ENCODE measurements at places on chromosomes 2 and 18.

- no peak for DNase-seq
Measured at GRCh38 chr18:24065906-24066305, 51.4 kb downstream of the TTC39C start.

GRCh38 chr2:121974897-121975661, 219.6 kb downstream of the TSN start:
- peak; percentile 80 for DNase-seq

DNA sequence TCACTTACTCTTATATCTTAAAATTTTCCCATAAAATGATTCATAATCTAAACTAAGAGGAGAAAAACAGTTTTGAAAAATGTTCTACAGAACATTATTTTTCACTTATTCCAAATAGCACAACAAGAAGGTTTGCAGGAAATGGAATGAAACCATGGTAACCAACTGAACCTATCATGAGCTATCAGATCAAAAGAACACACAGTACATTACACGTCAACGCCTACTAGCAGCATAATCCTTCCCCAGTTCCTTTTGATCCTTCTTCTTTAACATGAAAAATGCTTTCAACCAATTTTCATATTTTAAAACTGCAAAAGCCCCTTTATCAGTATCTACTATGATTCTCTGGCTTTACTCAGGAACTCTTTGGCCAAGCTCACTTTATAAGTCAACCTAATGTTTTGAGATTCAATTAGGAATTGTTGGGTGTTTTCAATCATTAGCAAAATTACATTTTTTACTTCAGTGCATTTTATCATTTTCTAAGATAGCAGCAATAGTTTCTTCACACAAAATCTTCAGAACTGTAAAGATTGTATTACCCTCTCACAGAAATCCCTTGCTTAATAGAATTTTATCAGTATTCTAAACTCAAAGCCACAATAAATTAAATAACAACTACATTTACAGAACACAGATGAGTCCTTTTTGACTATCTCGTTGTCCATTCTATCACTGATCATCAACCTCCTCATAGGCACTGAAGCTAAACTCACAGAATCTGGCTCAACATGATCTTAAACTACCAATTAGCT, 102.5 kb downstream of the CHN1 start:
- peak; percentile 9 for DNase-seq

DNA sequence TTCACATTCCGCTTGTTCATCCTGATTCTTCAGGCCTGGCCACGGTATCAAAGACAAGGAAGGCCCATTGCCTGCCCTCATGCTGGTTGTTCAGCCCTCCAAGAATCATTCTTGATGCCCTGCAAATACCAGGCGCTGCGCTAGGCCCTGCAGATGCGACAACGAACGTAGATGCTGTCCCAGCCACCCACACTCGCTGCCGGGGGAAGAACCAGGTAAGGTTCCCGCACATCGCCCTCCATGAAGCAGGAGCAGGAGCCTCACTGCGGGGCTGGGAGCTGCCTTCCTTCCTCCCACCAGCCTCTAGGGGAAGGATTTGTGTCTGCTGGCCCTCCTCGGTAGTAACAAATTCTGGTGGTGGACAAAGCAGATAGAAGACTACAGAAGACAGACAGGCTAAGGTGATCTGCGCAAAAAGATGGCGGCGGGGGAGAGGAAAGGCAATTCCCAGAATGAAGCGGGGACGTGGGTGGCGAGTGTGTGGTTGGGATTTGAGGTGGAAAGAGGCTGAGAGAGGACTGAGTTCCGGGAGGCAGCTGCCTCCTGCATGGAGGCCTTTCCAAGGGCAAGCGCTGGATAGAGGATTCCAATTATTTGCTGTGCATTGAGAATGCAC, 19.8 kb upstream of the GPR55 start:
- no peak for DNase-seq

- DNase-seq, result no peak
Measured at GRCh38 chr2:219086196-219086595, 25.5 kb upstream of the IHH start.

DNA sequence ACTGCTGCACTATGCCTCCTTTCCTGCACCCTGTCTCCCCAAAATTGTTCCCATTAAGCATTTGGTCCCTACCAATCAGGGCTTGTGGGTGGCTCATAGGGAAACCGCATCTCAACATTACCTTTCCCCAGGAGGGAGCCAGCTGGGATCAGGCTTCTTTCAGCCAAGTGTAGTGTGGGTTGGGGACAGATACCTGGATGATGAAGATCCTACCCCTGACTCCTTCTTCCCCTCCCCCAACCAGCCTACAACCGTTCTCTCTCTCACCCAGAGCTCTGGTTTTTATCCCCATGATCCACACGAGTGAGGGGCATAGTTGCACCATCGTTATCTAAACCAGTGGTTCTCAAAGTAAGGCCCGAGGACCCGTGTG, 40.0 kb downstream of the ACOXL start:
- DNase-seq, result no peak

DNA sequence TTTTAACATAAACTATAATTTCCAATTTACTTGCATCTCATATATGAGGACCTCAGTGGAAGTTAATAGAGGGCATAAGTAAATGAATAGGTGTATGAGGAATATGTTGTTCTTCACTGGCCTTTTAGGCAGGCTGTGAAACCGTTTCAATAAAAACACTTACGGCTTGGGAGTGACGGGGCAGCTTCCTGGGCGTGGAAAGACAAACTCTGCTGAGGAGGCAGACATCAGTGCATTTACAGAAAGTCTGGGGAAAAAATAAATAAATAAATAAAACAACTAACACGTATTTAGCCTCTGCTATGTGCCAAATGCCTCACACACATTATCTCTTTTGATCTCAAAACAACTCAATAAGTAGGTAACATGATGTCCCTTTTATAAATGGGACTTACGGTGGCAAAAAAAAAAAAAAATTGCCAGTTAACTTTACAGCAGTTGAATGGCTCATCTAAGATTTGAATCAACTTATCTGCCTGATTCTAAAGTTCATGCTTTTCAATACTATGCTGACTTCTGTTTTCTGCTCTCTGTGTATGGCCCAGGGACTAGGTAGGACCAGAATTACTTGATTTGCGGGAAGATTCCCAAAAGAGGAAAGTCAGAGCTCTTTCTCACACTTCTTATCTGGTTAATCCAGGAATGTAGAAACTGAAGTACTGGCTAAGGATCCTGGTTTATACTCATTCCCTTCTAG, 77.5 kb upstream of the LRATD1 start:
- DNase-seq, result no peak

- no peak for DNase-seq
Measured at GRCh38 chr2:10282611-10283105, 20.0 kb upstream of the HPCAL1 start.

DNA sequence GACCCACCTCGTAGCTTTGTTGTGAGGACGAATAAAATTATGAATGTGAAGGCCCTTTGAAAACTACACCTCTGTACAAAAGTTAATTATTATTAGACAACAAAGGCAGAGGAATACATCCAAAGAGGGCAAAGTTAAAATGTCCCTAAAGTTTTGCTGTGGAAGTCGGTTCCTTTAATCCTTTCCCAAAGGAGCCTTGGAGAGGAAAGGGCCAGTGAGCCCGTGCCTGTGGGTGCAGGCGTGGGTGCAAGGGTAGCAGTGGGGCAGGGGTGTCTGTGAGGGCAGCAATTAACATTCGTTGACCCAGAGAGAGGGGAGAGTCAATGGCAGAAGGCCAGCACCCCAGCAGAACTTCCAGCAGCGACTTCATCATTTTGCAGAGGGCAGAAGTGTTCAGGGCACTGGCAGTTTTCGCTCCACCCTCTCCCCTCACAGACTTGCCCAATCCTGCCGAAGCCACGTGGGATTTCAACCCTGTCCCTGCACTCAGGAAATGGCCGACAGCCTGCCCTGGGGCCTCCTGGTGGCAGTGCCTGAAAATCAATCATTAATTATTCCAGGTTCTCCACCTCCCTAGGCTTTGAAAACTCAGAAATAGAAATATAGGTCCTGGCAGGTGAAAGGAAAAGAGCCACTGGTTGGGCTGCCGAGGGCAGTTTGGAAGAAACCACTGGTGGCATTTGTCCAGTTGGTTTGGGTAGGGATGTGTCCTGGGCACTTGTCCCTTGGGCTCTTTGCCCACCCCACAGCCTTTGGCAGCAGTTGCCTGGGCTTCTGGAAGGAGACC, 4.2 kb upstream of the PAX8 start:
- DNase-seq, result no peak

- DNase-seq, result peak; percentile 72
Measured at GRCh38 chr2:67208887-67209500, 188.1 kb upstream of the ETAA1 start.

GRCh38 chr2:206832873-206833272, 67.5 kb downstream of the FASTKD2 start:
- no peak for DNase-seq

- no peak for DNase-seq
Measured at GRCh38 chr2:29747786-29748470, 173.5 kb downstream of the ALK start.

DNA sequence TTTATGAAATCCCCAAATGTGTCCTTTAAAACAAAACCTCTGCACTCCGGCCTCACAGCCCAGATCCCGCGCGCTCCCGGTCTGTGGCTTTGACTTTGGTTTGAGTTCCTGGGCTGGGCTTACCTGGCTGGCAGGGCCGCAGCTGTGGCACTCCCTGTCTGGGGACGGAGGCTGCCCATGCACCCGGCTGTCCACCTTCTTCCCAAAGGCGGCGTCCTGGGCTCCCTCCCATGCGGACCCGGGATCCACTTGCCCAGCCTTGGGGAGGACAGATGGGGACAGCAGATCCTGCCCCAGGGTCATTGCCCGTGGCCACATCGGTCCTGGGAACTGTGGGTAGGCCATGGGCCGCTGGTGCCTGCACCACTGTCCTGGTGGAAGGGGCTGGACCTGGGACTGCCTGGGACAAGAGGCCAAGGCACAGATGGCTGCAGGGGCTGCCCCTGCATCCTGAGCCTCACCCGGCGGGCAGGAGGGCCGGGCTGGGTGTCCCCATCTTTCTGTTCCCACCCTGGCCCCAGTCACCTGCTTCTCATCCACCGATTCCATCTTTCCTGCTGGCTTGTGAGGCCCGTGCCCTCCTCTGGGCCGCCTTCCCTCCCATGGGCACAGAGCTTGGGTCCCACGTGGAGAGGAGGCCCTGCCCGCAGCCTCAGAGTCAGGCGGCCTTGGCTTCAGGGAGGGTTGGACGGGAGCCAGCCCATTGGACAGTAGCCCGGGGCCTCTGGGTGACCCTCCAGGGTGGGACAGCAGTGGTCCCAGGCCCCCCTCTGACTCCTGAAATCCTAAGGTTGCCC, 27.7 kb downstream of the NFATC1 start:
- DNase-seq, result no peak

GRCh38 chr2:64582774-64583340, 58.7 kb downstream of the AFTPH start:
- DNase-seq, result peak; percentile 53

- DNase-seq, result no peak
Measured at GRCh38 chr2:17429130-17429529, 89.1 kb downstream of the RAD51AP2 start.

DNA sequence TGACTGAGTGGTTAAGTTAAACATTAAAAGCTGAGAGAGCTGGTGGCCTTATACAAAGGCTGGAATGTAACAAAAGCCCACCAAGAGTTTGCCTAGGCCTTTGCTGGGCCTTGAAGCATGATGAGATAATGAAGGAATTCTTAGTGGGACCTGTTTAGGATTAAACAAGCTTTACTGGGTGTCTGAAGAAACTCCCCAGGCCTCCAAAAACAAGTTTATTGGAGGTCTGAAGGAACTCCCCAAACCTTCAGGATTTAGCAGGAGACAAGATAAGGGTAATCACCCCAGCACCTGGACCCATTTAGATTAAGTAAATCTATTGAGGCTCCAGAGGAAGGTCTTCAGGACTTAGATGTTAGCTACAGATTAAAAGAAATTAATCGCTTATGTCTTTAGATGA, 18.7 kb downstream of the PCARE start:
- no peak for DNase-seq

DNA sequence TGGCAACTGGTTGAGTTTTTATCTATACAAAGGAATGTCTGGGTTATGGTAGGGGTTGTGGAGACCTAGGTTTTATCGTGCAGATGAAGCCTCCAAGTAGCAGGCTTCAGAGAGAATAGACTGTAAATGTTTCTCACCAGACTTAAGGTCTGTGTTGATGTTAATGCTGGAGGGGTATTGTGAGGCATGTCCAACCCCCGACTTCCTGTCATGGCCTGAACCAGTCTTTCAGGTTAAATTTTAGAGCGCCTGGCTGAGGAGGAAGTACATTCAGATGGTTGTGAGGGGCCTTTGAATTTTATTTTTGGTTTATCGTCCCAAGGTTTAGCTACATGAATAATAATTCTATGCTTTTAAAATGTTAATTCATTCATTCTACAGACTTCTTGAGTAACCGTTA, 435.1 kb downstream of the DLGAP1 start:
- DNase-seq, result no peak

- peak; percentile 48 for DNase-seq
Measured at GRCh38 chr2:232697807-232698110, 628 bp downstream of the GIGYF2 start.

GRCh38 chr2:216520112-216520511, 21.5 kb downstream of the RPL37A start:
- DNase-seq, result no peak

- no peak for DNase-seq
Measured at GRCh38 chr18:51009072-51009471, 20.9 kb upstream of the SMAD4 start.

DNA sequence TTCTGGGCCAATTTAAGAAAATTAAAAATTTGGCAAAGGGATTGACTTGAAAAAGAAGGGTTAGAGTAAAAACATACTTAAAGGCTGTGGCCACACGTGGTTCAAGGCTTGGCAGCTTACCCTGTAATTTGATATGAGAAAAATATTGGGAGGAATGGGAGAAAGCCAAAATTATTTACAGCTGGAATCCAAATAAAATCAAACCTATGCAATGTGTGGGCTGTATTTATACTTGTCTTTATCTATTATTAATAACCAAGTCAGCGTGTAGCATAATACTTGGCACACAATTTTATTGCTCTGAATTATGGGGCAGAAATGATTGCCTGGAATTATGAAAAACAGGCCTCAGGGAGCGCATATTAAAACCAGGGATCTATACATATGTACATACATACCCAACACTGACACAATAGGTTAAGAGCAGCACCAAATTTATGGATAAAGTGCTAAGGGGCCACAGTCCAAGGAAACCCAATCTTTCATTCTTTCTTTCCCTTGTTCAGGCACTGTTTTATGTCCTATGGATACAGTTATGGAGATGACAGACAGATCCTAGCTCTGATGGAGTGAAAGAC, 35.6 kb downstream of the FAM124B start:
- DNase-seq, result no peak

GRCh38 chr18:14970027-14970426, 222.1 kb downstream of the ANKRD30B start:
- DNase-seq, result no peak

DNA sequence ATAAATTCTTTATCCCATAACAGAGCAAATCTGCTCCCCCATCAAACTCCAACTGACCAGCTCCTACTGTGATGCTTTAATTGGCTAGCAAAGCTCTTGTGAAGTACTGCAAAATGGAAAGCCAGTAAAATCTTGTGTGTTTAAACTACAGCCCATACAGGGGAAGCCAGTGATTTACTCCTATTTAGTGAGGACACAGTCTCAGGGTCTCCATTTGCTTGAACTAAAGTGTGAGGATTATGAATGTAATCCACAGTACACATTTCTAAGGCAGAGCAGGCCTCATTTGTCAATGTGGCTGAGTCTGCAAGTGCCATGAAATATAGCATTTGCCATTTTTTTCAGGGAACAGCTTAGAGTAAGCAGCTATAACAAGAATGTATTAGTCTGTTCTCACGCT, 259.3 kb downstream of the PIEZO2 start:
- DNase-seq, result no peak
